ENCODE measurements at places on chromosomes 12 and 14.

DNA sequence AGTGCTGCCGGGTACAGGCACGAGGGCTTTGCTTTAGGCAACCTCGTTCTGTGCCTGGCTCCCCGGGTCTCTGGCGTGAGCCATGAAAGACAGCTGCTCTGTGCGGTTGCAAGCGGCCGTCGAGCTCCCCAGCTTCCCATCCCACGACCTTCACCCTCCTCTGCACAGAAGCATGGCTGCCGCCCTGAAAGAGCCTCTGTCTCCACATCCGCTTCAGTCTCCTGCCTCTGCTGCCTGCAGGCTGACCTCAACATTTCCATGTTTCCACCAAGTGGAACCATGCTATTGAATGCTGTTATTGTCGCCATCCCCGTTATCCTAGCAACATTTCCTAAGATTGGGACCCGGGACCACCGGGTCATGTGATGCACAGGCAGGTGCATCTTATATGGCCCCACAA lies 57.1 kb downstream of the KDM2B start:
- DNase-seq, result no peak

DNA sequence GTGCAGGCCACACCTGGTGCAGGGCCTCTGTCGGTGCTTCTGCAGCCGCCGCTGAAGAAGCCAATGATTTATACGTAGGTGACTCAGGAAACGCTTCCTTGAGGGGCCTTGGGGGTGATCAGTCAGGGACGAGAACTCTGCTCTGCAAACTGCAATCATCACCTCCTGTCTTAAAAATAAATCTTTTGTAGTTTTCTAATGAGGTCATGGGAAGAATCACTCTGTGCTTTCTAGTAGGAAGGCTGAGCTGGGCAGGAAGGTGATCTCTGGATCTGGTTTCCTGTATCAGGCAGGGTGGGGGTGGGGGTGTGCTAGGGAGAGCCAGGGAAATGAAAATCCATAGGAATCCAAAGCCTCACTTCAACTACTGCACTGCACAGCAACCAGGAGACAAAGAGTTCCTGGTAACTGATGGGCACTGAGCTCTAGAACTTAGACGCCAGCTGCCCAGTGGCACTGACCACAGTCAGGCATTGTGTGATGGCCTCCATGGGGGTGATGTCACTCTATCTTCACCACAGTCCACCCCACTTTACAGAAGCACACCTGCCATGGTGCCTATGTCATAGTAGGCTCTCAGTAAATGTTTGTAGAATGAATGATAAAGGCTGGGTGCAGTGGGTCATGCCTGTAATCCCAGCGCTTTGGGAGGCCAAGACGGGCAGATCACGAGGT lies 292.4 kb upstream of the PWP1 start:
- DNase-seq, result no peak

DNA sequence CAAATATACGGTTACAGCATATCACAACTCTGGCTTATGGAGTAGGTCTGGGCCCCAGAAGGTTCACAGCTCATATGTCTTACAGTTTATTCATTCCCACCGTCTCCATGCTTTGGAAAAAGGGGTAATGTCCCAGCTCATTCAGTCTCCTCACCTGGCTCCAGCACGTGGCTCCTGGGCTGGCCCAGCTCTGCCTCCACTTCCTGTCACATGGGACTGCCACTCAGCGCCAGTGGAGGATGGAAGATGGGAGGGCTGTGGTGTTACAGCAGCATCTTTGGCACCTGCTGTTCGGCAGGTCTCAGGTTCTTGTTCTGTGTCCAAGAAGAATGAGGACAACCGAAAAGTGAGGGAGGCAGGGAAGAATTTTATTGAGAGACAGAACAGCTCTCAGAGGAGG lies 216.3 kb upstream of the ATXN7L3B start:
- no peak for DNase-seq

GRCh38 chr12:25591144-25591543 lies 38.1 kb upstream of the LMNTD1 start:
- DNase-seq, result no peak

GRCh38 chr14:85241022-85241855 lies 288.7 kb upstream of the FLRT2 start:
- DNase-seq, result no peak

GRCh38 chr12:1373901-1374735 lies 220.3 kb downstream of the FBXL14 start:
- peak; percentile 27 for DNase-seq

DNA sequence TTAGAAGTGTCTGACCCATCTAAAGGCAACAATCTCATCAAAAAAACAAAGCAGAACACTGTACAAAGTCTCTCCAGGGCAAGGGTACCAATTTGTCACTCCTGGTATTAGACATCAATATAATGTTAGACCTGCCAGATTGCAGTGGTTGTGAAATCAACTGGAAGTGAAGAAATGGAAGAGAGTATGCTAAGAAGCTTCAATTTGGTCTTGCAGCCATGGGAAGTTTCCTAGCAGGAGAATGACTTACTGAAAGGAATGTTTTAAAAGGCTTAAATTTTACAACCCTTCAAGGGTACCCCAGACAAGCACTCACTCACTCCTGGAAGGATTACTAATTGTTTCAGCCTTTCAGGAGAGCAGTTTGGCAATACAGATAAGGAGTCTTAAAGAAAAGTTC lies 18.9 kb downstream of the LLPH start:
- DNase-seq, result no peak

DNA sequence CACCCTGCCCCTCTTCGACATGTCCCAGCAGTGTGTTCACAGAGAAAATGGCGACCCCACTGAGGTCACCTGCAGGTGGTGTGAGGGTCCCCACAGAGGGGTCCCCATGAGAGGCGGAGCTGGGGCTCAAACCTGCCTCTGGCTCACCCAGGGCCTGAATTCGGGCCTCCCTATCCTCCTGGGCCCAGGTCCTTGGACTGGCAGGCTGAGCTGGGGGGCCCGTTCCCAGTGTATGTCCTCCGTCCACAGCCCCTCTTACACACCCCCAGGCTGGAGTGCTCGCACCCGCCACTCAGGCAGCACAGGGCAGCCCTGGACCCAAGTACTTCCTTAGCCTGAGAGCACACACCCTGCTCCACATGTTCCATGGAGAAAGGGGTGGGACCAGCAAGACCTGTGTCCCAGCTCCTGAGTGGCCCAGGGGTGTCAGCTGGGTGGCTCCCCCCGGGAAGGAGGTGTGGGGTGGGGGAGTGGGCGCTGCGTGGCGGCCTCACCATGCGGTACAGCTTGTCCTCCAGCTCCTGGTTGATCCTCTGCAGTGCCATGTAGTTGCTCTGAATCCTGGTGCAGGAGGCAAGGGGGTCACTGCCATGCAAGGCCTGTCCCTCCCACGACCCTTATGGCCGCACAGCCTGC lies 42.6 kb downstream of the BEGAIN start:
- no peak for DNase-seq

GRCh38 chr12:45354399-45354798 lies 138.5 kb downstream of the ANO6 start:
- no peak for DNase-seq

- no peak for DNase-seq
Measured at GRCh38 chr12:67891596-67891995, 97.7 kb upstream of the IFNG-AS1 start.

DNA sequence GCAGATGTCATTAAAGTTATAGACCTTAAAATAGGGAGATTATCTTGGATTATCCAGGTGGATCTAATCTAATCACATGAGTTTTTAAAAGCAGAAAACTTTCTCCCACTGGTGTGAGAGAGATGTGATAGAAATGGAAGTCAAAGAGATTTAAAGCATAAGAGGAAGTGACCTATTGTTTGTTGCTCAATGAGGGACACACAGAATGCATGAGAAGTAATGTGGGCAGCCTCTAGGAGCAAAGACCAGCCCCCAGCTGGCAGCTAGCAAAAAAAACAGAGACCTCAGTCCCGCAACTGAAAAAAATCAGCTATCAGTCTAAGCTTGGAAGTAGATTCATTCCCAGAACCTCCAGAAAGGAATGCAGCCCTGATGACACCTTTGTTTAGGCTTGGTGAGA lies 24.6 kb upstream of the ANP32D start:
- no peak for DNase-seq

DNA sequence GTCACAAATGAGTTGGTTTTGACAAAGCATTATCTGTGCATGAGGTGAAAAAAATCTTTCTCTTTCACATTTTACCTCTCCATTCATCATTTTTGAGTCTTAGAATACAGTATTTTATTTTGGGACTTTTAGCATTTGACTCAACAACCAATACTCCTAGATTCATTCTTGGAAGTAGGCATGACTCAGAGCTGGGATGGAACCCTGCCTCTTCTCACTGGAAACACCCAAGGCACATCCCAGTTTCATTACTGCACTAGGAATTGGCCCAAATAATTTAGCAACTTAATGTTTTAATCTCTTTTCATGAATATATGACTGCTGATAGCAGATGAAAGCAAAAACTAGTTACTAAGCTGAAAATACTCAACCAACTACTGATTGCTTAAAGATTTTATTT lies 3.3 kb upstream of the PDZRN4 start:
- no peak for DNase-seq

DNA sequence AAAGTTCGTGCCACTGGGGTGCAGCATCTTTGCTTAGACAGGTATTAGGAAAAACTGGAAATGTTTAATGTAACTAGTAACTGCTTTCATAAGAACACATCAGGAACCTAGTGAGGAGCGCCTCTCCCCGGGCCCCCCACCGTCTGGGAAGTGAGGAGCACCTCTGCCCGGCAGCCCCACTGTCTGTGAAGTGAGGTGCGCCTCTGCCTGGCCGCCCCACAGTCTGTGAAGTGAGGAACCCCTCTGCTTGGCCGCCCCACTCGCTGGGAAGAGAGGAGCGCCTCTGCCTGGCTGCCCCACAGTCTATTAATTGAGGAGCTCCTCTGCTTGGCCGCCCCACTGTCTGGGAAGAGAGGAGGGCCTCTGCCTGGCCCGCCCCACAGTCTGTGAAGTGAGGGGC lies 224.7 kb downstream of the ITPR2 start:
- DNase-seq, result no peak

GRCh38 chr12:17361224-17361623 lies 728.8 kb downstream of the RERGL start:
- DNase-seq, result no peak

DNA sequence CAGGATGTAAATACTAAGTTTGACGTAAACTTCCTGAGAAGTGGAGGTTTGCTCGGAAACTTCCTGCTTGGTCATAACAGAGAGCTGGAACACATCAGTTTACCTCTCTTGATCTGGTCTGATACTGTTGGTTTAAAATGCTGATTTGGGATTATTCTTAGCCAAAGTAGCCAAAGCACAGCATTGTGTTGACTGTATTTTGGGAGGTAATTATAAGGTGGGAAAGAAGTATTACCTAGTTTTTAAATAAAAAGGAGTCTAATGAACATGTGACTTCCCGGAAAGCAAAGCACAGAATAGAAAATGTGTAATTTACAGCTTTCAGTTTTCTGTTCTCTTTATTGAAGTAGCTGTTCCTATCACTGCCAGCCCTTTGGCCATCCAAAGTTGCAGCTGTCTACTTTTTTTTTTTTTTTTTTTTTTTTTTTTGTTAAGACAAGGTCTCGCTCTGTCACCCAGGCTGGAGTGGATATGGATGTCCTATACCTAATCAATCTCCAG lies 52.2 kb upstream of the SRP54 start:
- no peak for DNase-seq

DNA sequence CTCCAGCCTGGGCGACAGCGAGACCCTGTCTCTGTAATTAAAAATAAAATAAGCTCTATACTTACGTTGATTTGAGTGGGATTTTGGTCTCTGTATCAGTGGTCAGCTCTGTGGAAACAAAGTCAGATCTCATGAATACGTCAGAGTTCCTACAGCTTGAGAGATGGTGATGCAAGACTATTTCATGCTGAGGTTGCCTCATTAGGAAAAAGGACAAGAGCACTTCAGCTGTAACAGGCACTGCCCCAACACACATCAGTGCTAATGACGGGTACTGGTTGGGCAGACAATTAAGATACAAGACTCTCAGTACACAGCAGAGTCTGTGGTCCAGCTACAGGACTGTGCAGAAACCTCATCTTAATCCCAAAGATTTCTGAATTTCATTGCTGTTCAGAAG lies 246.4 kb upstream of the AMIGO2 start:
- no peak for DNase-seq

GRCh38 chr12:56928262-56928661 lies 5.9 kb downstream of the SDR9C7 start:
- no peak for DNase-seq

GRCh38 chr12:4148418-4149056 lies 125.0 kb upstream of the CCND2 start:
- DNase-seq, result no peak

DNA sequence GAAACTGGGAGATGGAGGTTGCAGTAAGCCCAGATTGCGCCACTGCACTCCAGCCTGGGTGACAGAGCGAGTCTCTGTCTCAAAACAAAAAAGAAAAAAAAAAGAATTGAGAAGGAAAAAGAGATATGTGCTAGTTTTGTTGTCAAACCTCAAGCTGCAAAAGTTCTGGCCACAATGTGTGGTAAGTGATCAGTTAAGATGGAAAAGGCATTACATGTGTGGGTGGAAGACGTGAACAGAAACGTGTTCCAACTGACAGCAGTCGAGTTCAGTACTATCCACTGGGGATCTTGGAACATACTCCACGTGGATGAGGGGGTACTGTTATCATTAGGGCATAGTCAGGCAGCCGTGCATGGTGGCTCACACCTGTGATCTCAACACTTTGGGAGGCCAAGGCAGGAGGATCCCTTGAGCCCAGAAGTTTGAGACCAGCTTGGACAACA lies 17.3 kb downstream of the GPR68 start:
- DNase-seq, result no peak

GRCh38 chr12:114403011-114403689 lies 2.8 kb downstream of the TBX5 start:
- peak; percentile 63 for DNase-seq

- no peak for DNase-seq
Measured at GRCh38 chr14:36271939-36272907, 48.2 kb downstream of the MBIP start.

DNA sequence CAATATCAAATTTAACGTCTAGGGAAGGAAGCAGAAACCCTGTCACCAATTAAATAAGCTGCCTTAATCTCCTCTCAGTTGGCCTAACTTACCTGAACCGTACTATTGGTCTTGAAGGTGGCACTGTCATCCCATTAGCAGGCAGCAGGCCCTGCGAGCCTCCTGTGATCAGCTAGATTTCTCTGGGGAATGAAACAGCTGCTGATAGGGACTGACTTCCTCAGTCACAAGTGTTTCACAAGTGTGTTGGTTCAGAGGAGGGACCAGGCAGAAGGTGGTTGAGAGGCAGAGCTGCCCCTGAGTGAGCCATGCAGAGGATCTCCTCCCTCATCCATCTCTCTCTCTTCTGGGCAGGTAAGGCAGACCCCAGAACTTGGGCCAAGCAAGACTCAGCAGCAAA lies 166.8 kb downstream of the DAD1 start:
- DNase-seq, result no peak

- no peak for DNase-seq
Measured at GRCh38 chr14:33229269-33229929, 290.7 kb downstream of the NPAS3 start.

DNA sequence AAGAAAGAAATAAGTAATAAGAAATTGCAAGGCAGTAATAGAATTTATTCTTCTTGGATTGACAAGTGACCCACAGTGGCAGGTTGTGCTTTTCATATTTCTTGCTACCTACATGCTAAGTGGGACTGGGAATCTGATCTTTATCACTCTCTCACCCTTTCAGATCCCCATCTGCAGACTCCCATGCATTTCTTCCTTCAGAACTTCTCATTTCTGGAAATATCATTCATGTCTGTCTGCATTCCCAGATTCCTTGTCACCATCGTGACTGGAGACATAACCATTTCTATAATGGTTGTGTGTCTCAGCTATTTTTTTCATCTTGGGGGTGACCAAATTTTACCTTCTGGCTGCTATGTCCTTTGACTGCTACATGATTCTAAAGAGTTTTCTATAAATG lies 4.0 kb upstream of the OR6C65 start:
- DNase-seq, result no peak

GRCh38 chr14:74619672-74620131 lies 7.7 kb upstream of the LTBP2 start:
- peak; percentile 89 for DNase-seq

GRCh38 chr14:35986219-35986573 lies 160.1 kb downstream of the BRMS1L start:
- no peak for DNase-seq
